CD4-positive, alpha-beta T cell treated with Interferon gamma for 1 hour (primary cell): ENCODE measurements at places on chromosomes 6 and 20.

DNA sequence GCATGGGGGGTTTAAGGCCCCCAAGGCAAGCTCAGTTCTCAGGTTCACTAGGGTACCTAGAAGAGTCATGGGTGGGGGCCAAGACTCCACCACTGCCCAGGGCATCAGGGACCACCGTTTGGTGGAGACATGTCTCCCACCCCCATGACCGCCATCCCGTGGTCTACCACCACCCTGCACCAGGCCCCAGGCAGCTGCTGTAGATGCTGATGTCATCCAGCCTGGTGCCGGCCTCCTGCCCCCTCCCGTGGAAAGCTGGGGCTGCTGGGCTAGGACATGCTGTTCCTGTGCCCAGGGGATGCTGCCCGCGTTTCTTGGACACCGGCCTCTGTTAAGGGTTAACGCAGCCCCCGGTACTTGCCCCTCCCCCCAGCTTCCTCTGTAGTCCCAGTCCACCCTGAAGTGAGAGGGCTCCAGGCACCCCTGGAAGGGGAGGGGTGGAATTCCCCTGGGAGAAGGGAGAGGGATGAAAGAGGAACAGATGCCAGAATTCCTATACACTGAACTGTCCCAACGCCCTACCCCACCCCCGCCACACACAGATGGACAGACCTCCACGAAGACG, 587 bp downstream of the IP6K3 start:
- no peak for DNase-seq

GRCh38 chr20:32019156-32019510, 8.9 kb downstream of the CCM2L start:
- no peak for DNase-seq

GRCh38 chr6:12544821-12545565, 171.6 kb upstream of the PHACTR1 start:
- DNase-seq, result no peak

- DNase-seq, result no peak
These were observed 19.2 kb downstream of the BLTP3A start for GRCh38 chr6:34810936-34811632.

GRCh38 chr6:138378463-138378862, 758 bp downstream of the SMIM28 start:
- no peak for DNase-seq

GRCh38 chr20:59825563-59825920, 107.9 kb downstream of the SYCP2 start:
- DNase-seq, result no peak

- no peak for DNase-seq
These were observed 221.5 kb upstream of the DEFB112 start for GRCh38 chr6:50271266-50271665.

- no peak for DNase-seq
These were observed 24.2 kb upstream of the PPP1R14C start for GRCh38 chr6:150118627-150119026.

DNA sequence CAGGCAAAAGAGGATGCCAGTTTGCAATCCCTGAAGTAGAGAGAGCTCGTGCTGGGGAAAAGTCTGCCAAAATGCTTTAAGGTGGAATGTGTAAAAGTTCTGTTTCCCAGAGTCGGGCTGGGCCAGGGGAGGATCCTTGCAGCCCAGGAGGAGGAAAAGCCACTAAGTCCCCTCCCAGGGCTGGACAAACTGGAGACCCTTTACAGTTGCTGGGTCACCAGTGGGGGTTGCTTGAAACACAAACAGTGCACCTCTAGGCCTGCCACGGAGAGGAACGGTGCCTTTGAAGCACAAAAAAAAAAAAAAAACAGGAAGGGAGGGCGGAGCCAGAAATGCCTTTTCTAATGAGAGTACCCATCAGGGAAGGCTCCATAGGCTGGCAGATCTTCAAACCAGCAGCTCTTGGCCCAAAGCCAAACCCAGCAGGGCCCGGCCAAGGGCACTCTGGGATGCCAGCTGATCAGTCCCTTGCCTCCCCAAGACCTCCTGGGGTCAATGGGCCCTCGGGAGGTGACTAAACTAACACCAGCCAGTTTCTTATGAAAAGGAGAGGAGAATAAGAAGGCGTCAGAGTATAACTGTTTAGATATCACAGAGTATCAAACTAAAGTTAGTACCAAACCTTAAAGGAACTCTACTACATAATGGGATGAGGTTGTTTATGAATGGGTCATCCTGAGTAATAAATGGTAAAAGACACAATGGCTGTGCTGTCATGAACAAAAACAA, 23.7 kb downstream of the HLA-A start:
- DNase-seq, result peak; percentile 76

DNA sequence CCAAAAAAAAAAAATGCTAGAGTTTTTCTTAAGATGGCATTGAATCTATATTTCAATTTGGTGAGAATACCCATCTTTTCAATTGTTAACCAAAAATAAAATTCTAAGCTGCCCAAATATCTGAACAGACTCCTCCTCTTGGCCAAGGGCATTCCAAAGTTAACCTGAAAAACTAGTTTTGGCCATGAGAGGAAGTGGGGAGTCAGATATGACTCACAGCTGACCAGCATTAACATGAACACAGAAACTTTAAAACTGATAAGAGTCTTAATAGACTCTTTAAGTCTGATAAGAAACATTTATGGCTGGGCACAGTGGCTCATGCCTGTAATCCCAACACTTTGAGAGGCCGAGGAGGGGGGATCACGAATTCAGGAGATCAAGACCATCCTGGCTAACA, 171.3 kb downstream of the FAXC start:
- DNase-seq, result no peak

- no peak for DNase-seq
These were observed 15.2 kb downstream of the CHMP4B start for GRCh38 chr20:33826270-33826897.

DNA sequence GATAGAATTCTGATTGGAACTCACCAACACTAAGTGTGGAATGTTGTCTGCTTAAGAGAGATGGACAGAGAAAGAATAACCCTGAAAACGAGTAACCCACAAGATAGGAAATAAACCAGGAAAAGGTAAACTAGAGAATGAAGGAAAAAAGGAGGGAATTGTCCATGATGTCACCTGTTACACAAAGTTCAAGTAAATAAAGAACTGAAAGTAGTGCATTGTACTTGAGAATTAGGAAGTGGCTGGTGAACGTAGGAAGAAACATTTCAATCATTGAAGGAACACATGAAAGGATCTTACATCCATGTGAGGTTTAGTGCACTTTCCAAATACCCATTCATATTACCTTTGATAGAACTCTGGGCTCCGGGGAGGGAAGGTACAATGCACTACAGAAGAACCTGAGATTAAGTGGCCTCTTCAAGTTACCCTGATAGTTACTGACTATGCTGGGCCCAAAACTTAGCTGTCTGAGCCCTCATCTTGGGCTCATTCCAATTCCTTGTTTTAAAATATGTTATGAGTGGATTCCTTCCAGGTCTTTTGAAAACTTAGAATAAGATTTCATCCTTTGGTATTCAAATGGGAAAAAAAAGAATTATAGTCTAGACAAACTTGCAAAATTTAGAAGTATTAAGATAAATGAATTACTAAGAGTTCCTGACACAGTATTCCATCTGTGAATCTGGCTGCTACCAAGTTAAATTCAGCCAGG, 1.1 kb upstream of the STX7 start:
- DNase-seq, result no peak

DNA sequence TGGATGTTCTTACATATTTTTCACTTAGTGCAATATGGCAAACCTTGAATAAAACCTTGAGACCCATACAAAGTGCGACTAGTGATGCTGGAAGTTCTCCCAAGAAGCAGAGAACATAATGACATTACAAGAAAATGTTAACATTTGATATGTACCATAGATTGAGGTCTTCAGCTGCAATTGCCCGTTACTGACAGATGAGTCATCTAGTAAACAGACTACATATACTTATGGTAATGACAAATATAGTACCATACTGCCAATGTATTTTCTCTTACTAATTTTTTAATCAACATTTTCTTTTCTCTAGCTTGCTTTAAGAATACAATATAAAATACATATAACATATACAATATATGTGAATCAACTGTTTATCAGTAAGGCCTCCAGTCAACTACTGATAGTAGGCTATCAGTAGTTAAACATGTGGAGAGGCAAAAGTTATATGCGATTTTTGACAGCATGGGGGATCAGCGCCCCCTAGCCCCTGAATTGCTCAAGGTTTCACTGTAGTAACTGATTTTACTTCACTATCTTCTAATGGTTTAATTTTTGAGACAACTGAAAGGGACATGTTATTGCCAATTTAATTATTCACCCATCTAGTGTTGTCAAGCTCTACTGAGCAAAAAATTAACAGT, 166.7 kb upstream of the ADGRB3 start:
- DNase-seq, result no peak

DNA sequence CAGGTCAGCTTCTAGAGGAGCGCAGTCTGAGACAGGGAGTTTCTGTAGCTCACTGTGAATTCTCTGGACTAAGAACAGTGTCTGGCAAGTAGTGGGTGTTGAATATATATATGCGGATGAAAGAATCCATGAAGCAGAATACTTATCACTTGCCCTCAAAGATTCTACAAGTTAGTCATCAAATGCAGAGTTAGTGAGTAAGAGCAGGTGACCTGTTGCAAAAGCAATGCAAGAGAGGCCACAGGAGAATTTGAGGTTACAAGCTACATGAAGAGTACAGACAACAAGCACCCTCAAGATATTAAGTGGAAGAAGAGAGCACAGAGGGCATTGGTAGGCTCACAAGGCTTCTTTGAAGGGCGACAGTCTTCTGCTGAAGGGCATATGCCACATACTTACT, 103.4 kb upstream of the BTBD3 start:
- no peak for DNase-seq

- no peak for DNase-seq
These were observed 151.3 kb downstream of the AKAP7 start for GRCh38 chr6:131286469-131287040.

GRCh38 chr20:14332866-14333265, 4.5 kb downstream of the FLRT3 start:
- DNase-seq, result no peak

DNA sequence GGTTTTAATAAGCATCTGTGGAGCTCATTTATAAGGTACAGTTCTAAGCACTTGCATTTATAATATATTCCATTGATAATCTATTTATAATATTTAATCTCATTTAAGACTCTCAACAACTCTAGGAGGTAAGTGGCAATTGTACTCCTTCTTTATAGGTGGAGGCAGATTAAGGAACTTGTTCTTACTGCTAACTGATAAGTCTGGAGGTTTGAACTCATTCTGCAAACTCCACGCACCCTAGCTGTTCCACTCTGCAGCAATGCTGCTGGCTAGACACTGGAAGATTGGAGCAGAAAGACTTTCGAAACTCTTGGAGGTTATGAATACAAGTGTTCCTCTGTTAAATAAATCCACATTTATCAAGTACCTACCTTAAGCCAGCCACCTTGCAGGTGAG, 793 bp upstream of the HDAC2 start:
- DNase-seq, result no peak

- no peak for DNase-seq
These were observed 524.5 kb downstream of the BMP2 start for GRCh38 chr20:7291946-7292345.

DNA sequence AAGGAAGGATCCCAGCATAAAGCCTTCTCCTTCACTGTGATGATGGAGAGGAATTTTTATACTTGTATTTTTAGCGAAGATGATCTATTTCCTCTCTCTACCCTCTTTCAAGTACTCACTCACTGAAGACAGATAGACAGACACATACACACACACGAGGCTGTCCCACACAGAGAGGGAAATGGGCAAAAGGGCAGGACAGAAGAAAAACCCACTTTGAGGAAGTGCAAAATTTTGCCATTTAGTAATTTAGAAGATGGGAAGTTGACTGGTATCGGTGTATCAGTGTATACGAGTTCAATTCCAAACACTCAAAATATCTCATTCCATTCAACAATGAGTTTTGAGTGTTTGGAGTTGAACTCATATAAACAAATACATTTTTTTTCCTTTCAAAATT, 30.9 kb downstream of the HEBP2 start:
- no peak for DNase-seq

- DNase-seq, result no peak
These were observed 26.2 kb upstream of the HDAC2 start for GRCh38 chr6:113997116-113997515.

DNA sequence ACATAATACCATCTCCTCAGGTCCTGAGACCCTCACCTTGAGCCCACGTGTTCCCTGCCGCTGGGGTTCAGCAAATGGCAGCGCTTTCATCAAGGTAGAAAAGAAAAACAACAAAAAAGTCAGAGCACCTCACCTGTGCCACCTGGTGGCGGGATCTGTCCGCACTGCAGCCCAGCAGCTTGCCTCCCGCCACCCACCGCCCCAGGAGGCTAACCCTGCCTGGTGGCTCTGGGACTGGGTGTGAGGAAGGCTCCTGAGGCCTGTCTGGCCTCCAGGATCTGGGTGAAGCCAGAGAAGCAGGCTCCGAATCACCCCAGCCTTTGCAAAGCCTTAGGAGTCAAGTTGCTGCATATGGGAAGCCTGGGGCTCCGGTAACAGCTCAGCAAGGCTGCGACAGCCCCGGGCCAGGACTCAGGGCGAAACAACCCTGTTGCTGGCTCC, 270.8 kb downstream of the BMP7 start:
- DNase-seq, result no peak

DNA sequence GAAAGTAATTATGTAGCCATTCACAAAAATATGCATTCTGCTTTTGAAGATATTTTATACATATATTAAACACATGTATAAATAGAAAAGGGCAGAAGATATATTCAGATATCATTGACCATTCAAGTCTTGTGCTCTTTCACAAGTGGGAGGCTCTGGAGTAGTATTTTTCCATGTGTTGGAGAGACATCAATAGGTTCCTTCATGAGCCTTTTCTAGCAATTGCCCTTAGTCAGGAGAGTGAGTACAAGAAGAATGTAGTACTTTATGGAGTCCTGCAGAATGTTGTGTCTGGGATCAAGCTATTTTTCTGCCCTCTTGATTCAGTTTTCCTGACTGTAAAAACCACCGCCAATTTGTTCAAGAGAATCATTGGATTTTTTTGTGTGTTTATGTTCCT, 117.9 kb downstream of the LRRC1 start:
- DNase-seq, result no peak

DNA sequence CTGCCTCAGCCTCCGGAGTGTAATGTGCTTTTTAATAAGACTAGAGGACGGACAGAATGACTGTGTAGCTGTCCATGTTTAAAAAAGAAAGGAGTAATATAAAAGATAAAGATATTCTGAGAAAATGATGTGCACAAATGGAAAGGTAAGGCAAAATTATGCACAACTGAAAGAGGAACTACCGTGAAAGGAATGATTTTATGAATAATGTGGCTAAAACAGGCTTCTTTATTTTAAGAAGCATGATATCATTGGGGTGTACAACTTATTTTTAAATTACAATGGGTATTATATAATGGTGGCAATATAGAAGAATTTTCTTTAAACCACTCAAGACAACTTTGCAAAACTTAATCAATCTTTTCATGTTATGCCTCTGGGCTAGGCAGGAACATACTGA, 78.1 kb downstream of the FIG4 start:
- DNase-seq, result no peak

DNA sequence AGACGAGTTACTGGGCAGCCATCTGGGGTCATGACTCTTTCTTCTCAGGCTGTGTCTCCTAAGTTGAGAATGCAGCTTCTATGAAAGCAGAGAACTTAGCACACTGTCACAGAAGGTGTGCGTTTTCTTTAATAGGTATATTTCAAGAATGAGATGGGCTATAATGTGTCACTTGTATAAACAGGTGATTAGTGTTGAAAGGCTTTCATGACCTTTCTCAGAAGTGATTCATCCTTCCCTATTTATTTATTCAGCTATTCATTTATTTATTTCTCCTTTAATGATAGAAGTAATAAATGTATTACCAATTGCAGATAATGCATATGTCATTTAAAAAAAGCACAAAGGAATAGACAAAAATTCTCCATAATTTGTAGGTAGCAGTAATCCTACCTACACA, 157.2 kb upstream of the COL21A1 start:
- DNase-seq, result no peak
